Pericardium fibroblast (primary cell): ENCODE measurements at places on chromosomes 3 and 15. TPM values are rescaled to one million over a fixed set of nuclear protein-coding genes. Genes with fewer than 3 reads are reported as not detected.

Gene ARHGEF26
- 4.9 and 7.4 TPM in 2 replicates for total RNA-seq

Gene CCR2
- not detected in 2 replicates for total RNA-seq

Gene LSAMP
- total RNA-seq = 2.6 and 6.8 TPM in 2 replicates

Gene SH2D7
- not detected in 2 replicates for total RNA-seq

Gene TRAT1
- not detected in 2 replicates for total RNA-seq

Gene PROK2
- total RNA-seq = not detected in 2 replicates

Gene PLA2G4D
- total RNA-seq = not detected in 2 replicates

Gene MRAS
- total RNA-seq = 16.9 and 30.6 TPM in 2 replicates

Gene MESP2
- 0.23 and 0.68 TPM in 2 replicates for total RNA-seq

Gene DGKG
- not detected in 2 replicates for total RNA-seq

Gene IL17RE
- total RNA-seq = 0.23 and 4.9 TPM in 2 replicates

Gene LRRIQ4
- total RNA-seq = not detected in 2 replicates

Gene GOLGA8S
- 0.23 TPM in 1 of 2 replicates, not detected in the other for total RNA-seq

Gene TGM5
- not detected in 2 replicates for total RNA-seq

Gene GABRG3
- not detected in 2 replicates for total RNA-seq

Gene PRSS50
- total RNA-seq = not detected in 2 replicates

Gene ICE2
- total RNA-seq = 9.3 and 22.2 TPM in 2 replicates

Gene AHSG
- total RNA-seq = not detected in 2 replicates

Gene ALPK3
- 0.12 and 0.51 TPM in 2 replicates for total RNA-seq

Gene GREM1
- 3.6 and 15.3 TPM in 2 replicates for total RNA-seq

Gene TM4SF4
- total RNA-seq = not detected in 2 replicates

Gene SACM1L
- 18.0 and 22.1 TPM in 2 replicates for total RNA-seq

Gene AADAC
- total RNA-seq = 3.3 and 11.8 TPM in 2 replicates

Gene ATR
- 9.9 and 11.4 TPM in 2 replicates for total RNA-seq

Gene ZNF385D
- total RNA-seq = 0.60 and 0.70 TPM in 2 replicates

Gene CAMK1
- 27.5 and 31.7 TPM in 2 replicates for total RNA-seq

Gene GABRR3
- total RNA-seq = not detected in 2 replicates

Gene ISLR2
- total RNA-seq = under 0.01 and 0.09 TPM in 2 replicates

Gene ACAN
- 0.17 TPM in 1 of 2 replicates, not detected in the other for total RNA-seq

Gene SLC28A2
- total RNA-seq = not detected in 2 replicates

Gene IGSF10
- total RNA-seq = 7.3 and 16.9 TPM in 2 replicates

Gene RMDN3
- 21.8 and 28.2 TPM in 2 replicates for total RNA-seq

Gene CEP152
- total RNA-seq = 1.5 and 7.9 TPM in 2 replicates

Gene KCNMB3
- 0.12 and 0.26 TPM in 2 replicates for total RNA-seq

Gene STRA6
- 2.0 and 3.5 TPM in 2 replicates for total RNA-seq

Gene FBXO40
- total RNA-seq = not detected in 2 replicates

Gene SCAANT1
- total RNA-seq = not detected in 2 replicates

Gene STIMATE
- total RNA-seq = 12.6 and 13.0 TPM in 2 replicates

Gene KLF15
- total RNA-seq = 28.6 and 40.0 TPM in 2 replicates

Gene SPATA12
- total RNA-seq = not detected in 2 replicates

Gene CRTAP
- total RNA-seq = 420 and 609 TPM in 2 replicates

Gene FNDC3B
- 71.4 and 71.8 TPM in 2 replicates for total RNA-seq

Gene NPAP1
- not detected in 2 replicates for total RNA-seq

Gene NANOGP8
- total RNA-seq = not detected in 2 replicates

Gene AEN
- 17.9 and 18.5 TPM in 2 replicates for total RNA-seq

Gene ZBED2
- under 0.01 TPM in 1 of 2 replicates, not detected in the other for total RNA-seq

Gene ERICH6
- not detected in 2 replicates for total RNA-seq

Gene CAMKV
- total RNA-seq = not detected in 2 replicates

Gene CLDN16
- total RNA-seq = not detected in 2 replicates

Gene TRMT10C
- total RNA-seq = 18.8 and 22.6 TPM in 2 replicates

Gene CPNE9
- total RNA-seq = not detected in 2 replicates

Gene RAF1
- total RNA-seq = 48.3 and 70.8 TPM in 2 replicates

Gene ZKSCAN7
- 4.6 and 5.7 TPM in 2 replicates for total RNA-seq
